ENCODE measurements at places on chromosomes 3 and 15.

GRCh38 chr15:33119865-33120264, 74.6 kb downstream of the FMN1 start:
- DNase-seq = no peak

GRCh38 chr3:58206406-58207011, 4.3 kb downstream of the DNASE1L3 start:
- DNase-seq = peak; percentile 37

- no peak for DNase-seq
Observed at GRCh38 chr3:48681974-48682610, 3.6 kb downstream of the NCKIPSD start.

DNA sequence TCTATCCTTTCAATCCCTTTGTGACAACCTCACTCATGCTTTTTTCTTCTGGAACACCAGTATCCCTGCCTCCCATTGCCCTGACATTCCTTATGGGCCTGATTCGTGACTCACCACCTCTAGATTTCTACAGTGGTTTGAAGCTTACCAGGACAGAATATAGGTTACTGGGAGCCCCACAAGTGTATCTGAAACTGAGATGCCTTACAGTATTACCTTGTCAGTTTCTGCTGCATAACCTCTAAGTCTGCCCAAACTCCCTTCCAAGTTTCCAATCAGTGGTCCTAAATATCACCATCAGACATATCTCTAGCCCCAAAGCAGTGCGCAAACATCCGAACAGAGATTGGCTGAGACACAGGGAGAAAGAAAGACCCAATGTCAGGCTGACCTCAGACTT, 5.6 kb downstream of the CPB1 start:
- no peak for DNase-seq

DNA sequence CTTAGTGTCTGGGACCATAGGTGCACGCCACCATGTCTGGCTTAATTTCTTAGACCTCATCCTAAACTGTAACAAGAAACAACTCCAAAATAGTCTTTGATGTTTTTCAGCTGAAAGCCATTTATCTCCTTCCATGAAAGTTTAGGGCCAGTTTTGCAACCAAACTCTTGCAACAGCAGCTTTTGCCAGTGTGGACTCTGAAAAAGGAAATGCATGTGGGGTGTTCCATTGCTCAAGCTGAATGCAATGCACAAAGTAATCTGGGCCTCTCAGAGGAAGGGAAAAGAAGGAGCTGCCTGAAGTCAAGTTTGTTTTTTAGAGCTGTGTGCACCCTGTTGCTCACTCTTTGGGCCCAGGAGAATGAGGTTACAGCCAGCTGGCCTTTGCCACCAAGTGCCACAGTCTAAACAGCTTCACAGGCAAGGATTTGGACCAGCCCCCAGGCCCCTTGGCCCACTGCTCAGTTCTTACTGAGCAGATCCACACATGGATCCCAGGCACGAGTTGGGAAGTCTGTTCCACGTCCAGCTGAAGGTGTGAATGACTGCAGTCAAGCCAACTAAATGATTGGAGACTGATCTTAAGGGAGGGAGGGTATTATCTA, 212.3 kb upstream of the LRRFIP2 start:
- no peak for DNase-seq

DNA sequence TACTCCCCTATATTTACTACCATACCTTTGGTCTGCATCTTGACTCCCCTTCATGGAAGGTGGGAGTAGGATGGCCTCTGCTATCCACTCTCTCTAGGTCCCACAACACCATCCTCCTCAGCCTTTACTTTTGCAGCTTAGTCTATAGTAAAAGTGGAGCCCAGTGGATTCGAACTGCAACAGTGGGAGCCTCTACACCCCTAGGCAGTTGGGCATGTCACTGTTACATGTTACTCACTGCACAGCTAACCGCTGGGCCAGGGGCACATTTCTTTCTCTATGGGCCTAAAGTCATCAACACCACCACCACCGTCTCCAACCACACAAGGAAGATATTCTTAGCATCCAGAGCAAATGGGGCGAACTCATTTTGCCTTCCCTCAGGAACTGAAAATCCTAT, 62.9 kb downstream of the KLF13 start:
- DNase-seq = no peak

- DNase-seq = peak; percentile 72
Observed at GRCh38 chr15:28984421-28985315, 98.9 kb downstream of the APBA2 start.

DNA sequence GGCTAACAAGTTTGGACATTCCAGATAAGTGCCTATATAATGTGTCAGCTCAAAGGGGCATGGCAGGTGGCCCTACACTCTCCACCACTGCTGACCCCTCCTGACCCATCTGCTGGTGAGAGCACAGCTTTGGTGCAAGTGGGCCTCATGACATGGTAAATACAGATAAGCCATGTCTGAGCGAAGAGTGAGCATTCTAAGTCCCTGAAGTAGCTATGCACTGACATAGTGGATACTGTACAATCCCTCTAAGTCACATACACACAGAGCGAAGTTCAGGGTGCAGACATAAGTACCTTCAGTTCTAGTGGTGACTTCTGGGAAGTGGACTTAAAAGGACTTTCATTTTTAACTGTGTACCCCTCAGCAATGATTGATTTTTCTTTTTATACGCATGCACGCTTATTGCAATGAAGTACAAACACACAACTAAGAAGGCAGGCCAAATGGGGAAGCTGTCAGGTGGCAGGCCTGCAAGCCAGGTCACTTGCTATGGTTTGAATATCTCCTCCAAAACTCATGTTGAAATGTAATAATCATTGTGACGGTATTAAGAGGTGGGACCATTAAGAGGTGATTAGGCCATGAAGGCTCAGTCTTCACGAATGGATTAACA, 41.5 kb downstream of the TBC1D2B start:
- no peak for DNase-seq

DNA sequence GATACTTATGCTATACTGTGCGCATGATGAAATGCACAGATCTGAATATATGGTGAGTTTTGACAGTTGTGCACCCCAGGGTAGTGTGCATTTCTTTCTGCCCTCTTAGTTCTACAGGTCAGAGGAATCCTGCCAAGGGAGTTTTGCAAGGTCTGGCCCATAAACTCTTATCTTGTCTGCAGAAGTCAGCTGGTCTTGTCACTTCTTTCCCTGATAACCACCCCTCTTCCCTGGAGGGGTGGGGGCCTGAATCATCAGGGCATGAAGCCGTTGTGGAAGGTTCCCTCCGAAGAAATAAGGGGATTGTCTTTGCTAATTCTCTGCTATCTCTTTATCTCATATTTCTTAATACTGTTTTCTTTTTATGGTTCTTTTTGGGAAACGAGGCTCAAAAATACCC, 30.4 kb downstream of the TRIM71 start:
- no peak for DNase-seq

DNA sequence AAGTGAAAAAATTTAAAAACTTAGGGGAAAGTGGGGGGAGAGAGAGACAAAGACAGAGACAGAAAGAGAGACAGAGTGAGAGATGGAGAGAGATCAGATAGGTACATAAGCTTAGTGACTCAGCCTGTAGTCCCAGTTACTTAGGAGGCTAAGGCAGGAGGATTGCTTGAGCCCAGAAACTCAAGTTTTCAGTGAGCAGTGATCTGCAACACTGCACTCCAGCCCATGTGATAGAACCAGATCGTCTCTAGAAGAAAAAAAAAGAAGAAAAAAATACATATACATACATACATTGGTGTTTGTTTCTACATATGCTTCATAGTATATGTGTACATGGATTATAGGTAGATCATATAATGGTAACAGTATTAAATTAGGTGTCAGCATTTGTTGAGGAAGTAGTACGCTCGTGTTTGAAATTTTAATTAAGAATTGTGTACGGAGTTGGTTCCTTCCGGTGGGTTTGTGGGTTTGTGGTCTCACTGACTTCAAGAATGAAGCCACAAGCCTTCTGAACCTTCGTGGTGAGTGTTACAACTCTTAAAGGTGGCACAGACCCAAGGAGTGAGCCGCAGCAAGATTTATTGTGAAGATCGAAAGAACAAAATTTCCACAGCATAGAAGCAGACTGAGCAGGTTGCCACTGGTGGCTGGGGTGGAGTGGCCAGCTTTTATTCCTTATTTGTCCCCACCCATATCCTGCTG, 38.3 kb upstream of the SNRPN start:
- no peak for DNase-seq

DNA sequence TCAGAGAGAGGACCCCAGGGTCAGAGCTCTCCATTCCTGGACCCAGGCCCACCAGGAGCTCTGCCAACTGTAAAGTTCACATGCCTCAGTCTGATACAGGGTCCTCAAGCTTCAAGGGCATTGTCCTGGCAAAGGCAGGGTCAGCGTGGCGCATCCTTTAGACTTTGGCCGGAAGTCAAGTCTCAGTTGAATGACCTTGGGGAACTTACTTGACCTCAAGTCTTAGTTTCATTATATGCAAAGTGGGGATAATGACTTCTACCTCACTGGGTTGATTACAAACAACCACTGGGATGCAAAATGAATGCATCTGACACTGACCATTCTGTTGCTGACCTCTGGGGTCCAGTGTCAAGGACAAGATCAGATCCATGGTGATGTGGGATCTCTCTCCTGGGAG, 70.6 kb upstream of the CTSH start:
- DNase-seq = no peak

GRCh38 chr3:1960506-1960905, 138.2 kb upstream of the CNTN4 start:
- no peak for DNase-seq

- peak; percentile 56 for DNase-seq
Observed at GRCh38 chr3:150870406-150870805, 34.8 kb downstream of the MINDY4B start.
